ENCODE measurements at places on chromosomes 1 and 21.

DNA sequence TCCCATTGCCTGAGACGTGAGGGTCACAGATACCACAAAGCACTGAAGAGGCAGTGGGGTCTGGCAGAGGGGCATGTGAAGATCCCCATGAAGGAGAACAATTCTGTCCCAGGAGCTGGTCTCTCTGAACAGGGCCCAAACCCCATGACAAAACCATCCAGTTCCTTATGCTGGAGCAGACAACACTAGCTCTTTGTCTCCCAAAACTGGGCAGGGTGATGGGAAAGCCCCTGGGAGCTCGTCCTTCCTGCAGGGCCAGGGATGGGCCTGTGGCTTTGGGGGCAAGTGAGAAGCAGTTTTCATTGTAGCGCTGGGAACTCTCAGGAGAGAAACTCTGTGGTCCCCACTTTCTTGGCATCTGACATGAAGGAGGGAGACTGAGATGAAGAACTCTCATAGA is 8.8 kb downstream of the ETV3L start:
- no peak for DNase-seq

- DNase-seq: no peak
Observed at GRCh38 chr1:9558271-9558945, 19.1 kb downstream of the SLC25A33 start.

DNA sequence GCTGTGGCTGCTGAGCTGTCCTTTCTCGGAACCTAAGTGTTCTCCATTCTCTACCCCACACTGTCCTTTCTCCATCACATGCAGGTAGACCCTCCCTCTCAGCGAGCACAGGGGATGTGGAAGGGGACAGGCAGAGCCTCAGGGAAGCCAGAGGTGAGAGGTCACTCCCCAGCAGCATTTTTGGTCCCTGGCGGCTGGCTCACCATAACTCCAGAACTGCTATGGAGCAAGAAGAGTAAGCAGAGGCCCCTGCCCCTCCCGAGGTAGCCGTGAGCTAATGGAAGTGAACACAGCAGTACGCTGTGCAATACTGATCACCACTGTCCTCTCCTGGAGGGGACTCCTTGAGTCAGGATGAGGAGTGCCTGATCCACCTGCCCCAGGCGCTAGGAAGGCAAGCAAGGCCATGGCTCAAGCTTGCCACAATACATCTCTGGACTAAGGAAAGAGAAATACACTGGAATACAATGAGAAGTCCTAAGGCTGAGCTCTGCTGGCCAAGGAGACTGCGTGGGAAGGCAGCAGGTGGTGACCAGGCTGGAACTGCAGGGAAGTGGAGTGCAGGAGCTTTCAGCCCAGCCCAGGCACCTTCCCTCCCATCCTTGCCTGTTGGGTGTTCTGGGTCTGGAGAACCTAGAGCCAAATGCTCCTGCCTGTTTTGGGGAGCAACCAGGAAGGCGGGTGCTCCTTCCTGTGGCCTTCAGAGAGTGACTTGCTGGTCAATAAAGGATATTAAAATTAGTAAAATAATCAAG is 96.2 kb downstream of the LAMC2 start:
- no peak for DNase-seq

DNA sequence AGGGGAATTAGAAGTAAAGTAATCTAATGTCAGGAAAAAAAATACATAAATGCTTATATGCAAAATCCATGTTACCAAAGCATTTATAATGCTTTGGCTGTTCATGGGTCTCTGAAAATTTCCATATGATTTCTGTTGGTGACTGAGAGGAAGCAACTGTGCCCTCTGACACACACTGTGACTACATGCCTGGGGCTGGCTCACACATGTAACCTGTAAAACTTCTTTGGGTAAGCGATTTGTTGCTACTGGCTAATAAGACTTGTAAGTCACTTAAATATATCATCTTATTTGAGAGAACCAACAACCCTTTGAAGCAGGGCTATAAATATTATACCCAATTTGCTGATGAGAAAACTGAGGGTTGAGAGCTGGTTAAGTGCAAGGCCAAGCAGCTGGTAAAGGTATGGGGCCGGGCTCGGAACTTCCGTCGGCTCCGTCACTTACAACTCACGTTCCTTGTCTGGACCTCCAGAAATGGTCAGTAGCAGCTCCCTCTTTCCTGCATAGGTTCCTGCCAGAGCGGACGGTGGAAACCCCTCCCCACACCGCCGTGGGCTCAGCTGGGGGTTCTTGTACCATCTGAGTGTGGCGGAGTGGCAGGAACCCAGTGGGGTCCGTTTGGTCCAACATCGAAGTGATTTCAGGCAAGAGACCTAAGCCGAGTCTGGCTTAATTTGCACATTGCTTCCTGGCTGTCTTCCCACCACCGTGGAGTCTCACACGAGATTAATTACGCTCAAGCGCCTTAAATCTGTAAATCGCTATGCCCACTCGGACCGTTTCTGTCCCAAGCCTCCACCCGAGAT is 714 bp downstream of the DFFA start:
- DNase-seq: no peak

- DNase-seq: peak; percentile 65
Observed at GRCh38 chr1:211378844-211379243, 52.2 kb downstream of the TRAF5 start.

GRCh38 chr1:53396573-53397268 is 62.5 kb upstream of the DMRTB1 start:
- no peak for DNase-seq

DNA sequence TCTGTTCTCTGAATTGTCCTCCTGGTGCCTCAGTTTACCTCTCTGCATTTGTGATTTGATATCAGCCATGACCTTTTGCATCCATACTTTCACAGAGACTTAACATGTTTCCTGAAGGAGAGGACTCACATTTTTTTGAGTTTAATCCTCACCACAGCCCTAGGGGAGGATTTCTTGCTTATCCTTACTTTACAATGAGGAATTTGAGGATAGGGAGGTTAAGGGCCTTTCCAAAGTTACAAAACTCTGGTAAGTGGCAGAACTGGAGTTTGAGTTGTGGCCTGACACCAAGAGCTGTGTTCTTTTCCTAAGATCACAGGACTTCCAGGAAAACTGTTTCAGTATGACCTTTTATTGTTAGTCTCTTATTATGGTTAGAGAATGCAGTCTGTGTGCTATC is 34.2 kb downstream of the TNFRSF8 start:
- DNase-seq: peak; percentile 33

- DNase-seq: no peak
Observed at GRCh38 chr1:217136895-217137205, 413.6 kb upstream of the ESRRG start.

DNA sequence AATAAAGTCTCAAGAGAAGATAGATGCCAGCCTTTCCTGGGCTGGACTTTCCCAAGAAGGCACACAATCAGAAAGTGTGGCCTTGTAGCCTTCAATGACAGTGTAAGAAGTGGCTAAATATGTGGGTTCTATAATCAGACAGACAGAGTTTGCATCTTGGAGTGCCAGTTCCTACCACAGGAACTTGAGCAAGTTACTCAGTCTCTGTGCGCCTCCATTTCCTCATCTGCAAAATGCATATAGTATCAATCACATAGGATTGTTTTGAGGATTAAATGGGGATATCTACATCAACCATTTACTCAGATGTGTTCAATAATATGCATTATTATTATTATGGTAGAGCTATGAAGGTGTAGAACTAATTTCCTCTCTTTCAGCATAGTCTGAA is 176.8 kb upstream of the PTBP2 start:
- DNase-seq: no peak

- DNase-seq: no peak
Observed at GRCh38 chr1:93042187-93043056, 36.7 kb upstream of the MTF2 start.

DNA sequence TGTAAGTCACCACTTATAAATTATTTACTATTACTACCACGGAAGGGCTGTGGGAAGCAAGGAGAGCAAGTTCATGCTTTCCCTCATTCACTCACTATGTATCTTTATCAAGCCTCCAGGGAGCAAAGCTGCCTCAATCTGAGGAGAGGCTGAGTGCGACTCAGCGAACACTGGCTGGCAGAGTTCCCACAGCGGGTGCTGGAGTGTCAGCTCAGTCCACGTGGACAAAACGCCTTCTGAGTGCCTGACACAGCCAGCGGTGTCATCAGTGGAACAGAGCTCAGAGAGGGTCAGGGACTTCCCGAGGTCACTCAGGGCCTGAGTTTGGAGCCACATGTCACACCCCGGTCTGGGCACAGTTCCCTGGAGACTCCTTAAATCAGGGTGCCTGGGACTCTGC is 16.9 kb downstream of the MATN1 start:
- DNase-seq: peak; percentile 48

Measured in GM03348 (cell line).